ENCODE measurements at places on chromosomes 3 and 15.
A peak's percentile ranks its signal among the peaks of the same experiment; 100 is the strongest.

GRCh38 chr15:80160570-80161156 is 7.9 kb downstream of the FAH start:
- DNase-seq = peak; percentile 65

DNA sequence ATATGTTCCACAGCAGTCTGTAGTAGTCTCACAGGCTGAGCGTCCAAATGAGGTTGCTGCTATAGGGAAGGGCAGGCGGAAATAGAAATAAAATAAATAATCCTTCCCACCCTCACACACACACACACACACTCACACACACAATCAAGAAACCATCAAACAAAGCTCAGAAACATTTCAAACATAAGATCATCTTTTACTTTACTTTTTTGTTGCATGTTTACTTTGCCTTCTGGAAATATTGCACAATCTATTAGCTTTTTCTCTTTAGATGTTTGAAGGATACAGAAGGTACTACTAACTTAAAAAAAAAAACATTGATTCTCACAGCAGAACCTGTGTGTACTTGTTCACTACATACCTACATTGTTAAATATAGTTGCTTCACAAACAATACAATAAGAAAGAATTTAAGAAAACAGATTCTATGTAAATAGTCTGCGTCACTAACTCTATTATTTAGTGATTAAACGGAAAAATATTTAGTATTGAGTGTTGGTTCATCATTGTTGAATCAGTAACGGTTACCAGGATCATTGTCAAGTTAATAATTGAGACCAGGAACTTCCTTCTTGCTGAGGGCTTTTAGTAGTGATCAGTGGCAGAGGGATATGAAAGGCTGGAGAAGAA is 20.5 kb downstream of the ALCAM start:
- no peak for DNase-seq

DNA sequence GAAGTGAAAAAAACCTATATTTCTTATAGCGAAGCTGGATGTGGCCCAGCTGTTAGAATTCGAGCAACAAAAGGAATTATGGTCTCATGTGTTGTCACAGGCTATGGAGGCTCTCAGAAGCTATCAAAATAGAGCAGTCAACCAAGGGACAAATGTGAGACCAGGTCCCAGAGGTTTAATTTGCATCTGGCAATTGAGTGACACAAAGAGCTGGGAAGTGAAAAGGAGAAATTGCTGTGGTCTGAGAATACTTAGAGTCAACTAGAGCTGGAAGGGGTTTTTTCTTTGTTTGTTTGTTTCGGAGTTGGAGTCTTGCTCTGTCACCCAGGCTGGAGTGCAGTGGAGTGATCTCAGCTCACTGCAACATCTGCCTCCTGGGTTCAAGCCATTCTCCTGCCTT is 61.3 kb upstream of the SMAD3 start:
- no peak for DNase-seq

GRCh38 chr3:143207338-143207961 is 87.9 kb downstream of the CHST2 start:
- peak; percentile 80 for DNase-seq

DNA sequence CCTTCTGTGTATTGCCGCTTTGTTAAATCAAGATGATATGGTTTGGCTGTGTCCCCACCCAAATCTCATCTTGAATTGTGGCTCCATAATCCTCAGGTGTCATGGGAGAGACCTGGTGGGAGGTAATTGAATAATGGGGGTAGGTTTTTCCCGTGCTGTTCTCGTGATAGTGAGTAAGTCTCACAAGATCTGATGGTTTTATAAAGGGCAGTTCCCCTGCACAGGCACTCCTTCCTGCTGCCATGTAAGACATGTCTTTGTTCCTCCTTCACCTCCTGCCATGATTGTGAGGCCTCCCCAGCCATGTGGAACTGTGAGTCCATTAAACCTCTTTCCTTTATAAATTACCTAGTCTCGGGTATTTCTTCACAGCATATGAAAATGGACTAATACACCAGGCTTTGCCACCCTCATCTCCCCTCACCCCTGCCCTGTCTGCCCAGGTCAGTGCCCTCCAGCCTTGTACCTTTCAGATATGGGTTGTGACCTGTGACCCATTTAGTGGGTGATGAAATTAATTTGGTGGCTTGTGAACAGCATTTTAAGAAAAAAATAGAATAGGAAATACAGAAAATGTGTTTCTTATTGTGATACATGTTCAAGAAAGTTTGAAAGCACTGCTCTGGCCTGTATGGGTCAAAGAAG is 56.1 kb upstream of the MCF2L2 start:
- no peak for DNase-seq

DNA sequence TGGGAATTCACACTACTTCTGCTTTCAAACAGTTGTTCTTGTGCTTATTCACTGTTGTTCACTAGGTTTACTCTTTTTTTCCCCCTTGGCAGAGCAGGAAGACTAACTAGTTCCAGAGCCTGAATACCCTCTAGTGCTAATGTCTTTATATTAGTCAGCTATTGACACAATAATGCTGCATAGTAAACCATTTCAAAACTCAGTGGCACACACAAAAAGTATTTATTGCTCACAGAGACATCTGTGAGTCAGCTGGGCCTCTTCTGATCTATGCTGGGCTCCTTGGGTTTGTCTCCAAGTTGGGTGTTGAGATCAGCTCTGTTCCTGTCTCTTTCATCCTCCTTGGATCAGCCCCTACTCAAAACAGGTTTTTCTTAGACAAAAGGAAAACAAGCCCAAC is 51.1 kb downstream of the RSRC1 start:
- no peak for DNase-seq
